NCI-H1694 treated with DMSO at 0.1 percent for 48 hours (cell line): ENCODE measurements at places on chromosomes 12 and 14.
A peak's percentile ranks its signal among the peaks of the same experiment; 100 is the strongest.

DNA sequence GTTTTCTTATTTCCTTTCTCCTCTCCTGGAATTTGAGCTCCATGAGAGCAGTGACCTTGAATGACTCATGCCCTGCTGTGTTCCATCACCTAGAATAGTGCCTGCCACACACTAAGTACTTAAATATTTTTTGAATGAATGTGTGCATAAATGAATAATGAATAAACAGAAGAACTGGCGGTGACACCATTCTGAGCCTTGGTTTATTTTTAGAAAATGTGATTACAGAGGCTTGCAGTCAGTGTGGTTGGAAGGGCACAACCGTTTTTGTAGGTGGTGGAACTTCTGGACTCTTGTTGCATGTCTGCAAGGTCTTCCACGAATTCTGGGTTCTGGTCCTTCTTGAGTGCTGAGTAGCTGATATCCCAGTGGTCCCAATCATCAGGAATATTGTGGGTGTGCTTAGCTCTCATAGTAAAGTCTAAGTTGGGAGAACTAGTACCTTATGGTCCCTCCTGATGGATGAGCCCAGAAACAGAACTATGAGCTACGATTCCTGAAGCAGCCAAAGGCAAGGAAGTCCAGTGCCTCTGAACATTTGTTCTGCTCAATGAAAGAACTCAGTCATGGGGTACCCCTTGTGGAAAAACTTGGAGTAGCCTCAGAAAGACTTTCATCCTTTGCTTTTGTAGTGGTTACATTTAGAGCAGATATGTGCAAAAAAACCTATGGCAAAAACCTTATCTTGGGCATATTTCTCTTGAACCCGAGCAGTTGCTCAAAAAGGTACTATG lies 28.8 kb upstream of the BHLHE41 start:
- no peak for DNase-seq

DNA sequence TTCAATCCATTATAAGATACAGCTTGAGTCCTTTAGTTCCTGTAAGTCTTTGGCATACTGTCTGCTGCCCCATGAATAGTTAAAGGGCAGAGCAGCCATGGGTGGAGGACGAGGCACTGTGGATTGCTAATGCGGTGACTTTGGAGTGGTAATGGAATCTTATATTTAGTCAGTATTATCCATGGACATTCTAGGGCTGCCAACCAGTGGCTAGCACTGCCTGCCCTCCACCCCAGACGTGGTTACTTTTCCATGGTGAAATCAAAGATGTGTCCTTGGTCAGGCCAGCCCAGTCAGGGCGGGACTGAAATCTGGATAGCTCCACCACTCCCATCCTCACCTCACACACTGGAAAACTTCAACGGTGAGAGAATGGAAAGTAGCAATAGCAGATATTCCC lies 2.3 kb downstream of the TTC9 start:
- DNase-seq = no peak

DNA sequence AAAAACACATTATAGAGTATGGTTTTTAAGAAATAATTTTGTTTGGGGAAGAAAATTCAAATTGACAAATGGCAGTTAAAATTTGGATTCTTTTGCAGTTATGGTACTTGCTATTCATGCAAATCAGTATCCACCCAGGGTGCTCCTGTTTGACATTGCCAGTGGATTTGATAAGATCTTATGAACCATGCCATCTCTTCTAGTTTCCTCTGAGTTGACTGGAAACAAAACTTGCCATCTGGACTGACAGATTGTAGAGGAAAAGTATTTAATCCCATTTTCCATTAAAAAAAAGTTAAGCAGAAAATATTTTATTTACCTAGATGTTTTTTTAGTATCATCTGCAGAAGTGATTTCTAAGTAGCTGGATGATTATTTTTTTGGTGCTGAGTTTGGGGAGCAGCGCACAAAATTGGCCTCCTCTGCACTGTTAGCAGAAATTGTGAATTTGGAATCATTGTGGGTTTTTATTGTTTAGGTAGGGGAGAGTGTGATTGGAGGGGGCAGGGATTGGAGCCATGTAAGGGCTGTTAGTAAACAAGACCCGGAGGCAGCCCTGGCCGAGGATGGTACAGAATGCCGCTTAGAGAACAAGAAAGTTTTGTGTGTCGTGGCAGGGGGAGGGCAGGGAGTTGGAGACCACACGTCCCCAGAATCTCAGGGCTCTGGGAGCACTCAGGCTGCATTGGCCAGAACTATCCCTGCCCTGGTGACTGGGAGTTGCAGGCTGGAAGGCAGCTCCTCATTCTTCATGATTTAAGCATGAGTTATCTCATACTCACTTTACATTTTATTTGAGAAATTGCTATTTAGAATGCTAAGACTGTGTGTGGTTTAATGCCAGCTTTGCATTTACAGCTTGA lies 56.6 kb downstream of the WDR20 start:
- peak; percentile 36 for DNase-seq

GRCh38 chr14:20204721-20205120 lies 14.0 kb downstream of the OR11G2 start:
- DNase-seq = no peak

DNA sequence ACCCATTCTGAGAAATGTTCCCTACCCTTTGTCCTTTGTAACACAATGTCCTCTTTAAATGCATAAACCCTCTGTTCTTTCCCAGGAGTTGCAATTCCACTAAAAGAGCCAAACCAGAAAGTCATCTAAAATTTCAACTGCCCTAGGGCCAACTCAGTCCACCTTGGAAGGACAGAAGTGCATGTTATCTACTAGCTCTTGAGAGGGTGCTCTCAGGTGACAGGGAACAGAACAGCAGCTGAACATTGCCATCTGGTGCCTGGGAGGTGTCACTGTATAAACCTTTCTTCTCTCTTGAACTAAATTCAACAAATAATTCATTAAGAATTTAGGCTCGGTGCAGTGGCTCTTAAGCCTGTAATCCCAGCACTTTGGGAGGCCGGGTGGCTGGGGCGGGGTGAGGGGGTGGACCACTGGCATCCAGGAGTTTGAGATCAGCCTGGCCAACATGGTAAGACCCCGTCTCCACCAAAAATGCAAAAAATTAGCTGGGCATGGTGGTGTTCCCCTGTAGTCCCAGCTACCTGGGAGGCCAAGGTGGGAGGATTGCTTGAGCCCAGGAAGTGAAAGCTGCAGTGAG lies 10.3 kb upstream of the FERMT2 start:
- DNase-seq = peak; percentile 60

DNA sequence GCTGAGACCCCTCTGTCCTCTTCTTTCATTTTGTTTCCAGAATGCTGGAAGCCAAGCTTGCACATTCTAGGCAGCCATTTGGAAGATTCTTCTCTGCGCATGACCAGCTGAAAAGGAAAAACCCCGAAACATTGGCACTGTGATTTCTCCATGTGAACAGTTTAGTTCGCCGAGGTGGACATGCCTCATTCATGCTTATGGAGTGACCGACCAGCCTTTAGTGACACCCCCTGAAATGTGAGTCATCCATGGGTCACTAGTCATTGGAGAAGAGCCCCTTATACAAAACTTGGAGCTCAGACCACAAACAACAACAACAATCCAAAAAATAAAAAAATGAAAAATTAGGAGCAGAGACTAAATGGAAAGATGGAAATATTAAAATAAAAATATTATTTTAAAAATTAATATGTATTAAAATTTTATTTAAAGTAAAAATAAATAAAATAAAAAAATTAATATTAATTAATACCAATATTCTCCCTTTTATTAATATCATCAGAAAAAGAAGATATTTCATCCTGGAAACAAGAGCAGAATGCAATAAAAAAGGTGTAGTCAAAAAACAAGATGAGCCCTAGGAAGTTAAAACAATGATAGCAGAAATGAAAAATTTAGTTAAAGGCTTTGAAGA lies 9.5 kb upstream of the KRT7 start:
- DNase-seq = no peak

- no peak for DNase-seq
Measured at GRCh38 chr14:97723819-97724218, 926.6 kb downstream of the VRK1 start.

DNA sequence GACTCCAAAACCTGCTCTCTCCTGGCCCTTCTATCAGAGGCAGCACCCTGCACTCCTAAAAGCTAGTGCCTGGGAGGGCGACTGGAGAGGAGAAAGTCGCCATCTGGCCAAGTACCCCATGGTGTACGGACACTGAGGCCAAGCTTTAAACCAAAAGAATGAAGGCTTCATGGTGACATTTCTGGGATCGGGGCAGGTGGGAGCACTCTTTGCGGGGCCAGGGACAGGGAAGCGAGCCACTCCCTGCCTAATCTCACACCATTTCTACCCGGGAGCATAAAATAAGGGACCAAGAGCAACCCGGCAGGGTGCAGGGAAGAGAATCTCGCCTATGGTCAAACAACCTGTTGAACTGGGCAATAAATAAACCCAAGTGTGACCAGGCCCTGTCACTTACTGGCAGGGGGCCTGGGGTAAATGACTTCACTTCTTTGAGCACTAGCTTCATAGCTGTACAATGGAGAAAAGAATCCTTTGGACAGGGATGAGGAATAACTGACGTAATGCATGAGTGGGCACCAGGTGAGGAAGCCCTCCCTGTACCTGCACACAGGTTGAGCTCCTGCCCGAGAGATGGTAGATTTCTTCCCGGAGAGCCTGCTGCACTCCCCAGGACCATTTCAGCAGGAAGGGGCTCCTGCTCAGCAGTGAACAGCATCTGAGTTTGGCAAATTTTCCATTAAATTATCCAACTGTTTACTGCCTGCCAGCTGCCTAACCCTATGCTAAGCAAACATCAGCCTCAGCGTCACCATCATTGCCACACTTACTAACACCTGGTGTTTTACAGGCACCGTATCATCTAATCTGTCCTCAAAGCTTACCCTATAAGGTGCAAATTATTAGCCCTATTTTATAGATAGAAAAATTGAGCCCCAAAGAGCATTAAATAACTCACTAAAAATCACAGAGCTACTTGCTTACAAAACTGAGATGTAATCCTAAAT lies 2.0 kb downstream of the SERPINA1 start:
- DNase-seq = peak; percentile 80

GRCh38 chr14:89187501-89187900 lies 229.5 kb downstream of the FOXN3 start:
- DNase-seq = no peak

- peak; percentile 82 for DNase-seq
Measured at GRCh38 chr14:96275177-96276112, 19.4 kb downstream of the BDKRB1 start.

DNA sequence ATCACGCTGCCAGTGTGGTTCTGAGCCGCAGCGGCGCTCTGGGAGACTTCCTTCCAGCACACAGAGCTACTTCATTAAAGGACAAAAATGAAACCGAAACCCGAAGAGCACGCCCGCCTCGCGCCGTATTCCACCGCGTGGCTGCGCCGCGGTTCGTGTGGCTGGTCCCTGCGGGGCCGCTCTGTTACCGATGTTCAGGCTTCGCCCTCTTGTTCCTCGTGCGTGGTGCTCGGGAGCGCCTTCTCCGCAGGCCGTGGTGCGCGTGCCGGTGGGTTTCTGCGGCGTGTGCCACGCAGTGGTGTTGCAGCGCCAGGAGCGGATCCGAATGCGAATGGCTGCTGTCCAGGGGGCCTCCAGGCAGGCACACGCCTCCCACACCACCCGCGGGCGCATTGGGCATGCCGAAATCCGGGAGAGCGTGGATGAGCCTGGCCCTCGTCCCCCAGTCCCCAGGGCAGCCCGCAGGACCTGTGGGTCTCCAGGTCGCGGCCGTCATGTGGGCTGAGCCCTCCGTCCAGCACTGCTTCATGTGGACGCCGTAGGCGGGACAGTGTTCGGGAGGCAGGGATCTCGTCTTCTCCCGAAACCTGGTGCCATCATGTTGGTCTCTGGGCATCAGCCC lies 91.2 kb downstream of the ADGRD1 start:
- no peak for DNase-seq

DNA sequence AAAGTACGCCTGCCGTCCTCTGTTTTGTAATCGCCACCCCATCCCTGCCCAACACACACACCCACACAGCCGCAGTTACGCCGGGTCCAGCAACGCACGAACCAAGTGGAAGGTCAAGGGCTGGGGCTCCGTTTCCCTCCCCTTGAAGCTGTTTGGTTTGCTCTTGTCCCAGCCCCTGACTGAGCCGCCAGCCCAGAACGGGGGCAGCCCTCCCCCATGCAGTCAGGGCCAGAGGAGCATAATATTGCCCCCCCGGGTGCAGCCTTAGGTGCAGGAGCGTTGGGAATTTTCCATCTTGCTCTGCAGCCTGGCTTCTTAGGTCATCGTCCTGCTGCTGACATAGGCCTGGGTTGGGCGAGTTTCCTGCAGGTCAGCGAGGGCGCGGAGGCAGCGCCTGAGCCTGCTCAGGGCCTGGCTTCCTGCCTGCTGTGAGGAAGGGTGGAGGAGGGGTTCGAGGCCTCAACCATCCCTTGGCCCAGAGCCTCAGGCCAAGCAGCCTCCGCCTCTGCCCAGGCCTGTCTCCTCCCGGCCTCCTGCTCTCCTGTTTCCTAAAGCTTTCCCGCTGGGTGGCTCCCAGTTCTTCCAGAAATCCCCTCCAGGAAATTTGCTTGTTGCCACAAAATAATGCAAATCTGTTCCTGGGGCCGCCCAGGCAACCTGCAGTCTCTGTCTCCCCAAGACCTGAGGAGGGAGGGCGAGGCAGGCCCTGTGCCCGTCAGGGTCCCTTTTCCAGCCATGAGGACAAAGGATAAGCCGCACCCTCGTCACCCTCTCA lies 44.5 kb downstream of the PSMA6 start:
- DNase-seq = no peak

DNA sequence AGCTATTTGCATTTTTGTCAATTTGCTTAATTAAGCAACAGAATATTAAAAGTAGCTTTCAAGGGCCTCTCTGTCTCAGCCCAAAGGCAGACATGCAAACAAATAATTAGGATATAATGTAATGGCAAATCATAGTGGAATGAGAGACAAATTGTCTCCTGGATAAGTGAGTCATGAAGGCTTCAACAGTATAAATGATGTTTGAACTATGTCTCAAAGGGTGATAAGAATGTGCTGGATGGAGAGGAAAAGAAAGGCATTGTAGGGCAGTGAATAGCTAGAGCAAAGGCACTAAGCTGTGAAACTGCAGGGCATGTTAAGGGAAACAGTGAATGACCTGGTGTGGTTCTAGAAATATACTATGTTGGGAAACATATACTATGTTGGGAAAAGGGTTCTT lies 53.5 kb upstream of the PPP1R12A start:
- no peak for DNase-seq

DNA sequence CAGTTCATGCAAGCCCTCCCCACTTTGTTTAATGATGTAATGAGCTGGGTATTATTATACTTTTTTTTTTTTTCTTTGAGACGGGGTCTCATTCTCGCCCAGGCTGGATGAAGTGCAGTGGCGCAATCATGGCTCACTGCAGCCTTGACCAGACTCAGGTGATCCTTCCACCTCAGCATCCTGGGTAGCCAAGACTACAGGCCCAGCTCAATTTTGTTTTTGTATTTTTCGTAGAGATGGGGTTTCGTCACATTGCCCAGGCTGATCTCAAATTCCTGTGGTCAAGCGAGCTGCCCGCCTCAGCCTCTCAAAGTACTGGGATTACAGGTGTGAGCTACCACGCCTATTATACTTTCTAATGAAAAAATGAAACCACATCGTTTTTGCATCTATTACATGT lies 4.5 kb upstream of the DCAF11 start:
- DNase-seq = no peak

DNA sequence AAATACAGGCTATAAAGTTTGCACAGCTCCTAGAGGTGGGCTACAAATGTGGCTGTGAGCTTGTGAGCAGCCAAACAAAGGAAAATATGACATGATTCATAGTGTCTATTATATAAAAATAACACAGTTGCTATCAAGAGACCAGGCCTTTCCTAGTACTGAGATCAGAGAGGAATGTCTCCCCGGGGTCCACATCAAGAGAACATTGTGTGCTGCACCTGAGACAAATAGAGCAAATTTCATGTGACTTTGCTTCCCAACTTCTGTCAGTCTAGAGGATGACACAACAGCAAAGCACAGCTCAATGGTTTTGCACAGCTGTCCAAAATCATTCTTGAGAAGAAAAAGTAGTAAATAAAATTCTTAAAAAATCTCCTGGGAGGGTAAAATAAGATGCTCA lies 297.5 kb upstream of the PRKD1 start:
- no peak for DNase-seq
